ENCODE measurements at places on chromosomes 5 and 9.
A peak's percentile ranks its signal among the peaks of the same experiment; 100 is the strongest.

DNA sequence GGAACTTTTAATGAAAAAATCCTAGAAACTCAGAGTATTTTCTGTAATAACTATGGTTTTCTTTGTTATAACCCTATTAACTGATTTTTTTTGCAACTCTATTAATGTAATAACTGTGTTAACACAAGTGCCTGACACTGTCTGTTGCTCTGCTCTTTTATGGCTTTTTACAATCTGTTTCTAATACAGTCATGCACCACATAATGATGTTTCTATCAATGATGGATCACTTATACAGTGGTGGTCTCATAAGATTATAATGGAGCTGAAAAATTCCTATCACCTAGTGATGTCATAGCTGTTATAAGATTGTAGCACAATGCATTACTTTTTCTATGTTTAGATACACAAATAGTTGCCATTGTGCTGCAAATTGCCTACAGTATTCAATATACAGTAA lies 123.1 kb upstream of the SV2C start:
- no peak for DNase-seq

DNA sequence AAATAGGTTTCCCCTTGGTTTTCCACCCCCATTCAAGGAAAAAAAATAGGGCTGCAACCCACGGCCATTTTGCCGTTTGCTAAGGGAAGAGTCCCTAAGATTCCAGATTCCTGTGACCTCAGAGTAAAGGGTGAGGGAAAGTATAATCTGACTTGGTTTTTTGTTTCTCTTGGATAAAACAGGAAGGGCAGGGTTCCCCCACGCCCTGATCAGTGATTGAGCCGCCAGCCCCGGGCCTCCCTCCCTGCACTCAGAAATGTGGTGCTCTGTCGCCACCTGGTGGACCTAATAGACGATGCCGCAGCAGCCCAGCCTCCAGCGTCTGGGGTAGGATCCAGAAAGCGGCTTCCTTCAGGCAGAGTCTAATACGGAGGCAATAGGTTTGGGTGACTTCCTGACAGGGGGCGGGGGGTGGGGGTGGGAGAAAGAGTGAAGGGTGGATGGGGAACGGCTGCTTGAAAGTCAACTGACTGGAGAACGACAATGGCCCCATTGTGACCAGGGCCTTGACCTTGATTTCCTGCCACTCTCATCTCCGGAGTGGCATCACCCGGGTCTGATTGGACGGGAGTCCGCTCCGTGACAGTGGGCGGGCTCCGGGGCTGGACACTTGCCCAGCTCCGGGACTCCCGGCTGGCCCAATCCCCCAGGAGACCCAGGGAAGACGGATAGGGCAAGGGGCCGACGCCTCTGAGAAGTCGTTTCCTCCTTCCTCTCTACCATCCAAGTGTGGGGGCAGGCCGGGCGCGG lies 17.8 kb upstream of the CYSTM1 start:
- peak; percentile 92 for DNase-seq

DNA sequence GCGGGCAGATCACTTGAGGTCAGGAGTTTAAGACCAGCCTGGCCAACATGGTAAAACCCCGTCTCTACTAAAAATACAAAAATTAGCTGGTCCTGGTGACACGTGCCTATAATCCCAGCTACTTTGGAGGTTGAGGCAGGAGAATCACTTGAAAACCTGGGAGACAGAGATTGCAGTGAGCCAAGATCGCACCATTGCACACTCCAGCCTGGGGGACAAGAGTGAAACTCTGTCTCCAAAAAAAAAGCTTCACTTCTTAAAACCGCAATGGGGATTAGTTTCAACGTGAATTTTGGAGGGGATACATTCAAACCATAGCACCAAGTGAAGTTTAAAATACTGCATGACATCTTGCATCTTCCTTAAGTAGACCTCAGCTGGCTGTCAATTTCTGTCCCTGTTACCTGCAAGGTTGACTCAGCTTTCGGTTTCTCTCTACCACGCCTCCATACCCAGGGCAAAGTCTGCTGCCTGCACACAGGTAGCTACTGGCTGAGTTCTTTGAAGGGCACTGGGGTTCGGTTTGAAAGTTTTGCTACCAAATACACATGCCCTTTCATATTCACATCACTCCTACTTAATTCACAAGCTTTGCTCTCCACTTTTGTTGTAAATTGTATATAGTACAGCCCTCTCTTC lies 69.3 kb downstream of the KIAA1958 start:
- DNase-seq: no peak

DNA sequence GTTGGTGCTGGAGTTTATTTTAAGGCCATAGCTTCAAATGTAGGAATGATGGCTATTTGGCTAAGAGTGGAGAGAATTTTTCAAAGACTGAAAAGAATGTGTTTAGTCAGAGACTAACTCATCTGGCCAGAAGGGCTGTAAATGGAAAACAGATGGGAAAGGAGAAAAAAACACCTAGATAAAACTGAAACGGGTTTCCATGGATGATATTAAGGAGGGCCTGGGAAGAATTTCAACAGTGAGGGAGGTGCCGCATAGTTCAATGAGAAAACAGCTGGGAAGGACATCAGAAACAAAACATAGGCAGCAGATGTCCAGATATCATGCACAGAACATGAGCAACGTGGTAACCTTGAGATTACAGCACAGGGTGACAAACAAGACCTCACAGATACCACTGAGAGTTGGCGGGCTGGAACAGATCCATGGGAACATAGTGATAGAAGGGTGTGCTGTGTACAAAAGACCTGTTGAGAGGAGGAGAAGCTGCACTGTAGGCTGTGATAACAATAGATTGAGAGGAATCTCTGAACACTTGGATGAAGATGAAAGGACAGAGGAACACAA lies 31.2 kb upstream of the RAD23B start:
- DNase-seq: no peak

DNA sequence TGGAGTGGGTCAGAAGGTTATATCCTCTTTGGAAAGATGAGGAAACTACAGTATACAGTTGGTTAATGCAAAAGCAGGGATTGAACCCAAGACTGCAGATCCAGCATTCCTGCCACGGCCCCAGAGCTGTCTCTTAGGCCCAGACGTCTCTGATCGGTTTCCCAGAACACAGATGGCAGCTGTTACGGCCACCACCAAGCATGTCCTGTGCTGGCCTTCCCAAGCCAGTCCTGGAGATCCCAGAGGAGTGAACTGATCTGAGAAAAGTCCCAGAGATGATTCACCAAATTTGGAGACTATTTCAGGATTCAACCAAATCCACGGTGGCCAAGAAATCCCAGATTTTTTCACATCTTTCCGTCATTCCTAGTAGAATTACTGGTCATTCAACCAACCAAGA lies 20.1 kb downstream of the TNIP1 start:
- DNase-seq: no peak

DNA sequence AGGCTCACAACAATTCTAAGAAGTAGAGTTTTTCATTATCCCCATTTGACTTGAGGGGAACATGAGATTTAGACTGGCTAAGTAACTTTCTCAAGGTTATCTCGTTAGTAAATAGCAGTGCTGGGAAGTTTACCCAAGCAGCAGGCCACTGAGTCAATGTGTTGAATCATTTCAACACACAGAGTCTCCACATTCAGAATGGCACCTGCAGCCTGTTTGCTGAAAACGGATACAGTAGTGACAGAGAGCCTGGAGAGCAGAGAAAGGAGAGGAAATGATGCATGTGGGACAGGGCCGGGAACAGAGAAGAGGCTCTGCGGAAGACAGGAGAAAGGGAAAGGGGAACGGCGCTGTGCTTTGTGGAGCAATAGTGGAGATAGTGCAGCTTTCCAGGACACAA lies 33.5 kb upstream of the ZSWIM6 start:
- no peak for DNase-seq

DNA sequence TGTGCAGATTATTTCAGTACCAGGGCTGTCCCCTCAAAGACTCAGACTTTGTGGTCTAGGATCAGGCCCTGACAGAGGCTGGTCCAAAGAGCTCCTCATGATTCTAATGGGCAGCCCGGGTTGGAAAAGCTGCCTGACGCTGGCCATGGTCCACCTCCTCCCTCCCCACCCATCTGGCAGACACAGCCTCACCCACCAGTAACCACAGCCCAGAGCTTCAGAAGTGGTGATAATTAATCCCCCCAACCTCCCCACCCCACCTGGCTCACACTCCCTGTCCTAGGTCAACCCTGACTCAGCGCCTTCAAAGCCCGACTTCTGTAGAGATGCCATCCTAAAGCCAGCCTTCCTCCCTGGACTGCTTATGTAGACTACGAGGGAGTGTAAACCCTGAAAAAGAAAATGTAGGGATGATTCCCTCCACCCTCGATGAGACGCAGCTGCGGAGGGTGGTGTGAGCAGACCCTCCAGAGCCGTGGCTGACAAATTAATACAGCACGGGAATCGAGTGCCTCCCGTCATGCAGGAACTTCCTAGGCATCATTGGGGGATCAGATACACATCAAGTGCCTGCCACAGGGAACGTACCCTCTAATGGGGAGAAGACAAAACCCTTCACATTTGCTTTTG lies 7.0 kb downstream of the UBE2QL1 start:
- no peak for DNase-seq

Measured in ELF-1 (cell line).